IPS DF 19.7 (cell line): ENCODE measurements at places on chromosomes 3 and 15.
A peak's percentile ranks its signal among the peaks of the same experiment; 100 is the strongest.

DNA sequence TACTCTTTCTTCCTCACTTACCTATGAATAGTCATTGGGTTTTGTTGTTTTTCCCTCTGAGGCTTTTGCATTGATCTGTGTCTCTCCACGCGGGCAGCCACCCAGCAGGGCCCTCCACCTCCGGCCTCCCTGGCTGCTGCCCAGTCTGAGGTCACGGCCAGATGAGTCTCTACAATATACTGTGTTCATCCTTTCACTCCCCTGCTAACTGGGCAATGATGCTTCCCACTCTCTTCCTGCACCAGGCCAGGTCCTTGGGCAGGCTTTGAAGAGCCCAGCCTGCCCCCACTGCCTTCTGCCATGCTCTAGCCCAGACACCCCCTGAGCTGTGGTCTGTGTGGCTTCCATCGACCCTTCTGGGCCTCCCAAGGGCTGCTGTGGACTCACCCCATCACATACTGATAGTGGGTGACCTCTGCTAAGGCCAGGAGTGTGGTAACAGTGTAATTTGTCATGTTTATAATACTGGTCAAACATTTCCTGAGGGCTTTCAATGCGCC is 18.0 kb downstream of the PDIA5 start:
- no peak for DNase-seq

DNA sequence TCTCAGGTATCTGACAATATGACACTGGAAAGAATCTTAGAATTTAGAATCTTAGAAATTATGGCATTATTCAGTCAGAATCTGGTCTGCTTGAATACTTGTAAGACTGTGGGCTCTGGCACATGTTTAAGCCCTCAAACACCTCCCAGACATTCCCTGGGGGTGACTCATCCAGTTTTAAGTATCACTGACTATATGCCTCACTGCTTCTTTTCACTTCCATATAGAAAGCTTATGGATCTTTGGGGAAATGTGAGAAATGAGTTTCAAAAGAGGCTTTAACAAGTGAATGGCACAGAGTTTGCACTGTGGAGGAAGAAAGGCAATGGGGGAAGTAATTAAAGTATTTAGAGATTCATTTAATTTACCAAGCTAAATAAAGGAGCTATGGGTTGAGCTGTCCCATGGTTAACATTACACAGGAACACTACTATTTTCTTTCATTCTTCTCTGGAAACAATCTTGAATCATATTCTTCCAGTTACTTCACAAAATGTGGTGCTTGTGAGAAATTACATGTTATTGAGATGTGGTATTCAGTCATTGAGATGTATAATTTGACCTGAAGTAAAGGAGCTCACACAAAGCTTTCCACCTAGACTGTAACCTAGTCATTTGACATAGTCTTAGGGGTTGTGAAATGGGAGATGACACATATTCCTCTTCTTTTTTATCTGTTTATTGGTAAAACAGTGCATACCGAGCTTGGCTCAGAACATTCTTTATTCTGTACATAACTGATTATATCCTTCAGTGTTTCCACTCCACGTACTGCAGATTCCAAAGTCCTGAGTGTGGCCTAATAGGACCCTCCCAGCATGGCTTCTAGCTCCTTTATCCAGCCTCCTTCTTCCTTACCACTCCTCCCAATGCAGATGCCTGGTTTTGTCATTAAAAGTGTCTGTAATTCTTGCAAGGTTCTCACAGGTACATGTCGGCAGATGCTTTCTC is 544.6 kb upstream of the NECTIN3 start:
- peak; percentile 63 for DNase-seq

DNA sequence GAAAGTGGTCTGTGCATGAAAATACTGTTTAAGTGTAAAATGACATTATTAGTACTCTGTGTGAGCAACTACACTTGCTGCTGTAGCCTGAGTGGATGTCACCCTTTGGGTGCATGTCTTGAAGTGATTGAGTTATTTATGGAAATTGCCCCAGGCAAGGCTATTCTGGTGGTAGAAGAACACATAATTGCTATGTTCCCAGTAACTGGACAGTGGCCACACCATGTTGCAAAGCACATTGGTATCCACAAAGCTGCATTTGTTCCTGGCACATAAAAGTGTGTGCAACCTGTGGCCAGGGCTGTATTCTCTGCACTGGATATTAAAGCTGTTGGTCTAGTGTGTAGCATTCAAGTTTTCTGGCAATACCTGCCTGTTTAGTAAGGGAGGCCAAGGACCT is 23.8 kb downstream of the MTMR14 start:
- DNase-seq = no peak

DNA sequence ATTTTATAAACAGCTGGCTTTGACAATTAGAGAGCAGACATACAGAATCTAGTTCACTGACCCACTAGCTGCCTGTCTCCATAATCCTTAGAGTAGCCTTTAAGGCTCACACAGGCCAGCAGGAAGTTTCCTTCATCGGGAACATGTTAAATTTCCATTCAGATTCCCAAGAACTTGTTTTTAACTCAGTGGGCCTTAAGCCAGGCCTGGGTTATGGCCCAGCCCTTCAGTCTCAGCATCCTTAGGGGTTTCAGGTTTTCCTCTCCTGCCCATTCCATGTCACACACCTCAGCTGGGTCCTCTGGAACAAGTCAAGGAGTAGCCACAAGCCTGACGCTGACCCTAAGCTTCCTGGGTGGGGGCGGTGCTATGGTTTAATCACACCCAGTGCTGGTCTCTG is 15.0 kb downstream of the CDAN1 start:
- DNase-seq = no peak

DNA sequence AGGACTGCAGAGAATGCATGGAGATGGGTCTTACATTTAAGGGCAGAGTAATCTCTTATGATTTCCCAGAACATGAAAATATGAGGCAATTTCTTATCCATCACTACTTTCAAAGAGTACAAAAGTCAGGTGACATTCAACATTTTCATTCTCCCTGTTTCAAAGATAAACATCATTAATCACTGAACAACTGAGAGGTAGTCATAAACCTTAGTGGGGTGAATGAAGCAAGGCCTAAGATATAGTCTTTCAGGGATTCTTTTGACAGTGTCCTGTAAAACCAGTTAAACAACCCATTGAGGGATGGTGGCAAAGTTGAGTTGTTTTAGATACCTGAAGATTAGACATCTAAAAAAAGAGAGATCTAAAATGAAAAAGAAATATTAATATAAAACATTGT is 271.6 kb upstream of the CBLB start:
- no peak for DNase-seq

- no peak for DNase-seq
Observed at GRCh38 chr3:106345353-106346027, 476.7 kb upstream of the CBLB start.

DNA sequence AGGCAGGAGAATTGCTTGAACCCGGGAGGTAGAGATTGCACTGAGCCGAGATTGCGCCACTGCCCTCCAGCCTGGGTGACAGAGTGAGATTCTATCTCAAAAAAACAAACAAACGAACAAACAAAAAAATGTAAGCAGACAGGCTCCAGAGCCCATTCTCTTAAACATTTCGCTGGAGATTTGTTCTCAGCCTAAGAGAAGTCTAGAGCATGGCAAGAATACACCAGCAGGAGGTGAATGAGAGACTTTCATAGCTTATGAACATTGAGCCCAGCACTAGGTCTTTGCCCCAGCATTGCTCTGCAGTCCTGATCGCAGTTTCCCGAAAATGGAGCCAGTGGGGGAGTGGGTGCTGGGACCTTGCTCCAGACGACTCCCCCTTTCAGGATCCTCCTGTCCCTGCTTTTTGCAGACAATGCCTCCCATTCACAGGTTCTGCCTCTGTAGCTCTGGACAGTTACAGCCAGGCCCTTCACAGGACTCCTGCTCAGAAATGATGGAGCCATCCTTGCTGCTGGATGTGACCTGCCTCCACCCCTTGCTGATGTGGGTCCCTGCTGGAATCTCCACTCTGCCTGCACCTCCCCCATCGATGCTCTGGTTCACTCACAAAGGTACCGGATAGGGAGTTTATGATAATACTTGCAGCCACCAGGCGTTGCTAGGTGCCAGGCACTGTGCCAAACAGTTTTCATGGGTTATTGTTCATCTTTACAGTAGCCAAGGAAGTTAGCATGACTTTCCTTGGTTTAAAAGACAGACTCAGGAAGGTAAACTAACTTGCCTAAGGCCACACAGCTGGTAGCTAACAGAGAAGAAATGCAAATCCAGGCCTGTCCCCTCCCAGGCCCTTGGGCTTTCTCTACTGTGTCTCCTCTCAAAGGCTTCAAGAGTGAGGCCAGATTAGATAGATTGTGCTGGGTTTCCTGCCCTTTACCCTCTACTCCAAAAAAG is 329.7 kb upstream of the TLE3 start:
- no peak for DNase-seq

GRCh38 chr3:159266779-159267178 is 464.9 kb downstream of the MFSD1 start:
- no peak for DNase-seq

DNA sequence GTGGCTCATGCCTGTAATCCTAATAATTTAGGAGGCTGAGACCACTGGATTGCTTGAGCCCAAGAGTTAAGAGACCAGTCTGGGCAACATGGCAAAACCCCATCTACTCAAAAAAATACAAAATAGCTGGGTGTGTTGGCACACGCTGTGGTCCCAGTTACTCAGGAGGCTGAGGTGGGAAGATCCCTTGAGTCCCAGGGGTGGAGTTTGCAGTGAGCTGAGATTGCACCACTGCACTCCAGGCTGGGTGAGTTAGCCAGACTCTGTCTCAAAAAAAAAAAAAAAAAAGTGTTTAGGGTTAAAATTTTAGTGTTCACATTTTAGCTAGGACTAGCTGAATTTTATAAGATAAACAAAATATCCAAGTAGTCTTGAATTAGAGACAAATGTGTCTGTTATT is 1340.1 kb upstream of the EPHA6 start:
- no peak for DNase-seq

DNA sequence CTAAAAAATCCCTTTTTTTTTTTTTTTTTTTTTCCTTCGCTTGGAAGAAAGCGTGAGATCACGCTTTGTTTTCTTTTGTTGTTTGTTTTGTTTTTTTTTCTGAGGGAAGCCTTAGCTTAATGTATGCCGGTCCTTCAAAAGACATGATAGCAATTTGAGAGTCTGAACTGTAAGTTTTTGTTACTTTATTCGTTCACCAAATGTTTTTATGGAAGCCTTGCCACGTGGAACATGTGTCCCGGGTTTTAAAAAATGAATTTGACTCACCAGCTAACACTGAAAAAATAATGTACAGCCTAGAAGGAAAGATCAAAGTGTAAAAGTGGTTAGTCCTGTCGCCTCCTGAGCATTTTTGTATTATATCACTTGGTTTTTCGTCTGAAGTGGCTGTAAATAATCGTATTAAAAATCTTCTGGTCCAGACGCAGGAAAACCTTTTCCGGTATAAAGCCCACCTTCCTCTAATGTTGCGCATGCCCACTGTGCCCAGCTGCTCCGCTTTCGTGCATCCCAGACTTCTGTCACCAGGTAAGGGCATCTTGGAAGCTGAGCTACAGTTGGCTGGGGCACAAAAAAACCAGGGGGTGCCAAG is 795 bp upstream of the MYNN start:
- DNase-seq = no peak

GRCh38 chr3:98359993-98360675 is 6.5 kb downstream of the OR5K4 start:
- no peak for DNase-seq

GRCh38 chr3:187069857-187070516 is 69.3 kb downstream of the RPL39L start:
- no peak for DNase-seq

DNA sequence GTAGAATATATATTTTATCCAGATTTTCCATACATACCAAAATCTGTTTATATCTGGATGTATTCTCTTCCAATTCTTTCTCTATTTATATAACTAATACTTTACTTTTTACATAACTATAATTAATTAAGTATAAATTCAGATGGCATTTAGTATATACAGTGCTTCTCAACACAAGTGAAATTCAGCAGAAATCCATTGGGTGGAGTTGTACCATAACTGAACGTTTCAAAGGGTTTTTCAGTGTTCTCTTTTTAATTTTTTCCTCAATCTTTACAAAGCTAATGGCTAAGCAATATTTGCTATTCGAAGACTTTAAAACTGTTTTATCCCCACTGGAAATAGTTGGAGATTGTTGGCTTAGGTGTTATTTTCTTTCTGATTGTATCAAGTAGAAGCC is 13.9 kb upstream of the ZBBX start:
- DNase-seq = no peak

- DNase-seq = peak; percentile 67
Observed at GRCh38 chr15:57138349-57138788, 219.9 kb downstream of the TCF12 start.

GRCh38 chr3:130671545-130672312 is 74.9 kb downstream of the PIK3R4 start:
- no peak for DNase-seq

DNA sequence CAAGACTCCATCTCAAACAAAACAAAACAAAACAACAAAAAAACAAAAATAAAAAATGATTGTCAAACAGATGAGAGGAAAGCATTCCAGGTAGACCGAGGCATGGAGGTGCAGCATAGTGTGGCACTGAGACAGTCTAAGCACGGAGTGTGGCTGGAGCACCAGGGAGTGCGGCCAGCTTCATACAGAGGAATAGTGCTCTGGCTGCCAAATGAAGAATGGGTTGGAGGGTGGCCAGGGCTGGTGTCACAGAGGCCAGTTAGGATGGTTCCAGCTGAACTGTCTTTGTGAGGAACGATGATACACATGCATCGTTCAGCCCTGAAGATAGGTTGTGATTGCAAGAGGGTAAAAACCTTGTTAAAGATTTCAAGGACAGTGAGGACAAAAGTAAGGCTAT is 28.3 kb downstream of the MITF start:
- no peak for DNase-seq

- no peak for DNase-seq
Observed at GRCh38 chr3:11724615-11725339, 81.1 kb upstream of the VGLL4 start.

DNA sequence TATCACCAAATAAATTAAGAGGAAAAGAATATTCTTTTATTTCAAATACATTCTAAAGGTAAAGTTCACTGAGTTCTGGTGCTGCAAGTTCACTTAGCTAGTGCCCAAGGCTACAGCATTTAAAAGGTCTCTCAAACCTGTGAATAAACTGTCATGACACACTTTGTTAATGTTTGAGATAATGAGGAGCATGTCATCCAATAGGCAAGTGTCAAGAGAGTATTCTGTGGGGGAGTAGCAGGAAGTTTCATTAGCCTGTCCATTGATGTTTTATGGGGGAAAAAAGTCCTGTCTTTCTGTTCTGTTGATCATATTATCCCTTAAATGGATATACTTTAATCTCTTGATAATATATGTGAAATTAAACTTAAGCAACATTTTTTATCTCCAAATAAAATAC is 4.0 kb downstream of the SPESP1 start:
- no peak for DNase-seq

GRCh38 chr3:87478716-87479115 is 202.3 kb upstream of the POU1F1 start:
- DNase-seq = no peak
